ENCODE measurements at places on chromosomes 4 and X.

- DNase-seq, result no peak
Observed at GRCh38 chr4:140213749-140214148, 59.8 kb upstream of the MAML3 start.

DNA sequence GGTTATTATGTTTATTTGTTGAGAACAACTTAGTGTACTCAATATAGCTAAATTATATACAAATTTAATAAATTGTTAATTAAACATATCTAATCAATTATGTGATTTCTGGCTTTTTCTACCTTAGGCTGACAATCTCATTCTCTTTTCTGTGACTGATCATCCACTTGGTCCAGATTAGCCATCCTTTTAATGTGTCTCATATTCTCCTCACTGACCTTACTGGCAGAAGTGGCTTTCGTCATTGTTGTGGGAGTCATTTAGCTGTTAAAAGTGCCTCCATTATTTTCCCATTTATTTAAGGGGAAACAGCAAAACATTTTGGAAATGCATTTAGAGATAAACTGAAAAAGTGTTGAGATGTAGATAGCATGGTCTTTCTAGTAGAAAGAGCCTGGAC is 172.2 kb downstream of the CCSER1 start:
- no peak for DNase-seq

DNA sequence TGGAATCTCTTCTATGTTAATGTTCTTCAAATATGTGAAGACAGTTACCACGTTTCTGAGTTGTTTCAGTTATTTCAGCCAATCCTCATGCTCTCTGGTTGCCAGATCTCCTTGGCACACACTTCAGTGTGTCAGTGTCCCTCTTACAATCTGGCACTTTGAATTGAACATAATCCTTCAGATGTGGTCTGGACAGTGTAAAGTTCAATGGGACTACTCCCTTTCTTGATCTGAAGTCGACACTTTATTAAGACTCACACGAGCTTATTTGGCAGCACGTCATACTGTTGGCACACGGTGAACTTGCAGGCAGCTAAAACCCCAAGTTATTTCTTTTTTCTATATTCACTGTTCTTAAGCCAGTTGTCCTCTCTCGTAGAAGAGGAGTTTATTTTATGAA is 28.2 kb downstream of the ARSJ start:
- no peak for DNase-seq

GRCh38 chr4:105838082-105838481 is 57.2 kb upstream of the NPNT start:
- no peak for DNase-seq

- no peak for DNase-seq
Observed at GRCh38 chr4:69467797-69468196, 27.9 kb downstream of the UGT2B4 start.

- DNase-seq, result no peak
Observed at GRCh38 chr4:48431401-48431800, 51.7 kb upstream of the SLC10A4 start.

- no peak for DNase-seq
Observed at GRCh38 chr4:8030121-8030781, 90.6 kb upstream of the AFAP1 start.

DNA sequence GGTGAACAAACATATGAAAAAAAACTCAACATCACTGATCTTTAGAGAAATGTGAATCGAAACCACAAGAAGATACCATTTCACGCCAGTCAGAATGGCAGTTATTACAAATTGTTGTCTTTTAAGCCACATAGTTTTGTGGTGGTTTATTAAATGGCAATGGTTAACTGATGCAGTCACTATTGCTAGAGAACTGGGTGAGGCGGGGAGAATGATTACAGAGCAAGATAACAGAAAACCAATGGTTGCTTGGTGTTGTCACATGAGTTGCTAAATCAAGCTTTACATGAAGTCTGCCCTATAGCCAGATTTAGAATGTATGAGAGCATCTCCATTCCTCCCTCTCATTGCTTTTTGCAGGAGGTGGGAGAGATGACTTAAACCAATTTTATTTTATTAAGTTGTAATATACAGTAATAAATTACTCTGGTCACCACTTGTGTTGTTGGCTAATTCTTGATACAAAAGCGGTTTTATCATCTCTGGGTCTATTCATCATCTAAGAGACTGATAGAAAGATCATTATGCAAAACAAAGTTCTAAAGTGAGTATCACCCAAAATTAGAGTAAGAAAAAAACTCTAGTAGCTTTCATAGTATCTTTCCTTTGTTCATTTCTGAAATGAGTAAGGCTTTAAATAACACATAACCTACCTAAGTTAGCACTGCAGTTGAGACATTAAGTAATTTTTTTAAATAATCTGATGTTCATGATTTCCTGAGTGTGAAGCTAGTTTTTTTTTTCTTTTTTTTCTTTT is 859.5 kb downstream of the STIM2 start:
- no peak for DNase-seq

DNA sequence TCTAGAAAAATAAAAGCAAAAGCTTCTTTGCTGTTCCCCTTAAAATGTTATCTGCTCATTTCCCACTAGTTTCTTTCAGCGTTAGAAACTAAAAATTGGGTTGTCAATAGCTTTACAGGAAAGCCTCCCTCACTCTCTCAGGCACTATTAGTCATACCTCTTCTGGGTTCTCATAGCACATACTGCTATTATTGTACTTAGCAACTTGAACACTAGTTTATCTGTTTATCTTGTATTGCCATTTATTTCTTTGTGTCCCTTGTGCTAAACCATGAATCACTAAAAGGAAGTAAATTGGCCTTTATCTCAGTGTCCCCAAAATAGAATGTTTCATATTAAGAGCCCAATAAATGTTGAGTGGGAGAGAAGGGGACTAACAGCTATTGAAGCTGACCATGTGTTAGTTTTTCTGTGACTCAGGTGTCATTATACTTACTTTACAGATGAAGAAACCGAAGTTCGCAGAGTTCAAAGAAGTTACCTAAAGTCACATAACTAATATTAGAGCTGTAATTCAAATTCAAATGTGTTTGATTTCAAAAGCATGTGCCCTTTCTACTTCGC is 124.8 kb upstream of the CITED1 start:
- no peak for DNase-seq

GRCh38 chr4:42489095-42489494 is 91.8 kb downstream of the SHISA3 start:
- no peak for DNase-seq

DNA sequence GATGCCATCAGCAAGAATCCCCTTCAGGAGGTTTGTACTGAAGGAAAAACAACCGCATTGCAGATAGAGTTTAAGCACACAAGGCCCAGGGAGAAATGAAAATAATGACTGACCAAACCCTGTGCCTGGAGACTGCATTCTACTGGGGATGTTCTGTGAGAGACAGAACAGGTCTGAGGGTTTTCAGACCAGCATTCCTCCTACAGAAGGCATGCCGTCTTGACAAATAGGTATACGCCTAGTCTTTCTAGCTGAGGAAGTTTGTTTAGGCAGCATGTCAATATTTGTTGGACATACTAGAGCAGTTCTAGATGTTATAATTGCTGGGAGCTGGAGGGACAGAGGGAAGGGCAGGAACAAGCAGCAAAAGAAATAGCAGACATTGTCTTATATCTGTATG is 68.4 kb upstream of the SCOC start:
- no peak for DNase-seq

DNA sequence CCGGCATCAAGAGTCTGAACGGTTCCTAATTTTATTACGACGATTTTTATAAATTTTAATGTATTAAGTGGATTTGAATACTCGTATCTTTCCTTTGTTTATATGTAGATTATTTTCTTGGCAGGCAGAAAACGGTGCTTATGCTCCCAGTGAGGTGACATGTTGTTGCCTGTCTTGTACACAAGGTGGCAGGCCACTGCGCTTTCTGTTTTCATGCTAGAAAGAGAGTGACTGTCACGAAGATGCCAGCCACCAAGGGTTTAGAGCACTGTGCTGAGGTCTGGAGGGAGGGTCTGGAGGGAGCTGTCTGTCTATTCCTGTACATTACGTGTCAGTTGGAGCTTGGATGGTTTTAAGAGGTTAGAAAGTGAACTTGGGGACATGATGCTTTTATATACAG is 87.7 kb downstream of the SHROOM2 start:
- DNase-seq, result no peak

DNA sequence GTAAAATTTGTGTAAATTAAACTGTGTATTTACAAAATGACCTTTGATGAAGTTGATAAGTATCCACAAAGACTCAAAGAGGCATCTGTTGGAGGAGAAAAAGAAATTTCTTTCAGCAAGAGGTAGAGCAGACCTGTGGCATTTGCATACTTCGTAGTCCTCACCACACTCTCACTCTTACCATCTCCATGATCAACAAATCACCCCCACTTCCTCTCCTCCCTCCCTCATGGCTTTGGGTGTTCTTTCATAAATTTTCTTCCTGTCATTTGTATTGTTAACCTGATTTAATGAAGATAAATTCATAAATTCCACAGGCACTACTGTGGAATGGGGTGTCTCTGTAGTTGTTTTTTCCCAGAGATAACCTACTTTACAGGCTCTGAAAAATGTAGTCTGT is 366.5 kb downstream of the ZNF674 start:
- no peak for DNase-seq

GRCh38 chrX:24508375-24508774 is 43.3 kb downstream of the PDK3 start:
- no peak for DNase-seq

DNA sequence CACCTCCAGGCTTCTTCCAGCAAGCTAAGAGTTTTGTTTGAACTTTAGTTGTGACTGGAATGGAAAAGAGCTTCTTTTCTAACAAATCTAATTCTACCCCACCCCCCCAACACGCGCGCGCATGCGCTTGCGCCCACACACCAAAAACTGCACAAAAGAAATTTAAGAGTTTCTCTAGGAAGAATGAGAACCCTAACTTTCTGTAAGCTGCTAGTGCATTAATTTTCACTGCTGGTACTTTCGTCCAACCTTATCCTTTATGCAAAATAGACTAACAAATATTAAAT is 9.0 kb upstream of the INTU start:
- no peak for DNase-seq

GRCh38 chr4:143251779-143252178 is 67.1 kb downstream of the USP38 start:
- no peak for DNase-seq

- no peak for DNase-seq
Observed at GRCh38 chrX:154517101-154517781, 1.2 kb upstream of the FAM3A start.

DNA sequence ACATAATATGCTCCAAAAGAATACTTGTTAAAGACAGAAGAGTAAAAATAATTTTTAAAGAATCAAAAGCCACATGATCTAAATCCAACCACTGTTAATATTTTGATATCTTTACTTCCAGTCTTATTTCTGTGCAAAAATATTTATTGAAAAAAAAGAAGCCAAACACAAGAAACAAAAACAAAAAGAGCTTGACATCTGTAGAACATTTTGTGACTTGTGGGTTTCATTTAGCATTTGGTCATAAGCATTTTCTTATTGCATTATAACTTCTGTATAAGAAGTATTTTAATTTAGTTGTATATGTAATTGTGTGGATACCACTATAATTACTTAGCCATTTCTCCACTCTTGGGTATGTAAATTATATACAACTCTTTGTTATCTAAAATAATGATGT is 63.1 kb downstream of the DIPK2B start:
- no peak for DNase-seq

DNA sequence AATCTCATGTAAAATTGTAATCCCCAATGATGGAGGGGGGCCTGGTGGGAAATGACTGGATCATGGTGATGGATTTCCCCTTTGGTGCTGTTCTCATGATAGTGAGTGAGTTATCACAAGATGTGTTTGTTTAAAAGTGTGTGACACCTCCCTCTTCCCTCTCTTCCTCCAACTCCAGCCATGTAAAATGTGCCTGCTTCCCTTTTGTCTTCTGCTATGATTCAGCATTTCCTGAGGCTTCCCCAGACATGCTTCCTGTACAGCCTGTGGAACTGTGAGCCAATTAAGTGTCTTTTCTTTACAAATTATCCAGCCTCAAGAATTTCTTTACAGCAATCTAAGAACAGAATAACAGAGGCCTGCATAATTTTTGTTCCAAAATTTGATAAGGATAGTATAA is 85.2 kb downstream of the ANAPC10 start:
- DNase-seq, result no peak

DNA sequence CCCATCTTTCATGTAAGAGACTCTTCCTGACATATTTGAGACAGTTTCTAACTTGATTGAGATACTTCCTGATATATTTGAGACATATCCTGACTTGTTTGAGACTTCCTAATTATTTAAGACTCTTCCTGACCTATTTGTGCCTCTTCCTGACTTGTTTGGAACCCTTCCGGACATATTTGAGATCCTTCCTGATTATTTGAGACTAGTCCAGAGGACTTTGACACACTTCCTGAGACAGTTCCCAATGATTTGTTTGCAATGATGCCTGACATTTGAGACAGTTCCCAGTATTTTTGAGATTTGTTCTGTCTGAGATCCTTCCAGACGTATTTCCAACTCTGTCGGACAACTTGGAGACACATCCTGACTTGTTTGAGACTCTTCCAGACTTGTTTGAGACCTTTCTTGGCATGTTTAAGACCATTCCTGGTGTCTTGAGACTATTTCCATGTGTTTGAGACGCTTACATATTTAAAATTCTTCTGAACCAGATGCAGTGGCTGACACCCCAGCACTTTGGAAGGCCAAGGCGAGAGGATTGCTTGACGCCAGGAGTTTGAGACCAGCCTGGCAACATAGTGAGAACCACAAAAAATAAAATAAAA is 118.9 kb upstream of the USP9X start:
- DNase-seq, result no peak

- no peak for DNase-seq
Observed at GRCh38 chrX:87003031-87003430, 514.6 kb upstream of the KLHL4 start.

Measured in activated gamma-delta T cell treated with Interleukin-2 at 50 U/mL for 16 hours (primary cell).